ENCODE measurements at places on chromosomes 11 and 22. TPM values are rescaled to one million over a fixed set of nuclear protein-coding genes. Genes with fewer than 3 reads are reported as not detected.

GRCh38 chr11:120241277-120241676 lies 1.3 kb downstream of the POU2F3 start:
- no peak for DNase-seq

- no peak for DNase-seq
Measured at GRCh38 chr22:37752189-37753087, 55.3 kb upstream of the GCAT start.

DNA sequence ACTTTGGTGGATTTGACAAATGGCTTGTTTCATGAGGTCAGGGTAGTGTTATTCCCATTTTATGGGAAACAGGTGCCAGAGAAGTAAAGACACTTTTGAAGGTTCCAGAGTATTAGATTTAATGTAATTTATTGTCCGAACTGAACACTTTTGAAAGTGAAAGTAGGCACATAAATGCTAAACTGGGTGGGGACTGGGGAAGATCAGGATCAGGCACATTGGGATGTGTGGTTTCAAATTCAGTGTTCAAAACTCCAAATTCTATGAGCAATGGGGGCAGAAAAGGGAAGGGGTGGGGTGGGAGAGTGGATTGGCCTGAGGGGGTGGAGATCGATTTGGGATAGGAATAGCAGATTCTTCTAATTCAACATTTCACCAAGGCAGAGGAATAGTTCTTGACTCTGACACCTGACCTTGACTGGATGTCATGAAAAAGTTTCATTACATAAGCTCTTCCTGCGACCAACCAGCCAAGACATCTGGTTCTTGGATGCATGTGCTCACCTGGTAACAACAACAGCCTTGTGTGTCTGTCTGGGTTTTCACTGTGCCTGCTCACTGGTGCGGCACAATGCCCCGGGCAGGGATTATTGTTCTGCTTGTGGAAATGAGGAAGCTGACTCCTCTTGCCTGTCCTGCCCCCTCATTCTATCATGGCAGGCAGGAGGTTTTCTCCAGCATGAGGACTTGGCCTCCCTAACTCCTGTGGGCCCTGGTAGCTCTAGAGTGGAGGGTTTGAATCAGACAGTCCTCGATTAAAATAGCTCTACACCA lies 10.8 kb downstream of the PPFIBP2 start:
- DNase-seq, result no peak

- DNase-seq, result no peak
Measured at GRCh38 chr22:35069541-35069940, 3.6 kb downstream of the ISX start.

DNA sequence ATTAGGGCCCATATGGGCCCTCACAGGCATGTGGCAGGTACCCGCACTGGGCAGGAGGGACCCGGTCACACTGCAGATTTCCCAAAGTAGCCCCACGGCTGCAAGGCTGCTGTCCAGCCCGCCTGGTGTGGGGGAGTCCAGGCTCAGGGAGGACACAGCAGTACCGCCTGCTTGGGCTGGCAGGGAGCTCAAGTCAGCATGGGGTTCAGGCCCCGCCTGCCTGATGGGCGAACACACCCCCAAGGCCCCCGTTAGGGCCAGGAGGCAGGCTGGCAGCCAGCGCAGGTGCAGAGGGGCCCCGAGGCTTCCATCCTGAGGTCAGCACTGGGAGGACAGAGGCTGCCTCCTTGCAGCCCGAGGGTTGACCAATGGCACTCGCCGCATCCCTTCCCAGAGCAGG lies 5.5 kb downstream of the ZDHHC8 start:
- DNase-seq, result no peak

DNA sequence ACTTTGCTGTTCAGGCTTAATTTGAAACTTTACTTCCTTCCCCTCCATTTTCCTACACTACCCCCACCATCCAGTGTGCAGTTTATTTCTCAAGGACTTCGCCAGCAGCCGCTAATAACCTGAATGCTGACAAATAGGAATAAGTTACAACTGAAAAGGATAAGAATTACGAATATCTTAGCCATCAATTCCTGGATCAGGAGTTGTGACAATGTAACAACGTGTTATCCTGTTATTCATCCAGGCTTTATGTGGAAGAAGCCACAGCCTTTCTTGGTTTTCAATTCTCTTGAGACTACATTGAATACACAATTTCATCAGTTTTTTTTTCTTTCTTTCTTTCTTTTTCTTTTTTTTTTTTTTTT lies 5.9 kb downstream of the HBG1 start:
- no peak for DNase-seq

- DNase-seq, result no peak
Measured at GRCh38 chr11:115774756-115775155, 270.5 kb upstream of the CADM1 start.

DNA sequence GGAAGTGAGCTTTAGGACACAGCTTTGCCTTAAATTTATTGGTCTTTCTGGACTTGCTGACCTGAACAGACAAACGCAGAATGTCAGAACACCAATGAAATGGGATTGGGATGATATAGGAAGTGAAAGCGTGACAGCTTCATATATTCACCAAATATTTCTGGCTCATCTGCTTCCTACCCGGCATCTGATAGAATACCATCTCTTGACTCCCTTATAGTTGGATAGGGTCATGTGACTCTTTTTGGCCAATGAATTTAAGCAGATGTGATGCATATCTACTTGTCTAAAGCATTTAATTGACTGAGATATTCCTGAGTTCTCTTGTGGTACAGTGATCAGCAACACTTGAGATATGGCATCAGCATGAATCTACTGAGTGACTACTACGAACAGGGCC lies 2.5 kb upstream of the CAPRIN1 start:
- no peak for DNase-seq

DNA sequence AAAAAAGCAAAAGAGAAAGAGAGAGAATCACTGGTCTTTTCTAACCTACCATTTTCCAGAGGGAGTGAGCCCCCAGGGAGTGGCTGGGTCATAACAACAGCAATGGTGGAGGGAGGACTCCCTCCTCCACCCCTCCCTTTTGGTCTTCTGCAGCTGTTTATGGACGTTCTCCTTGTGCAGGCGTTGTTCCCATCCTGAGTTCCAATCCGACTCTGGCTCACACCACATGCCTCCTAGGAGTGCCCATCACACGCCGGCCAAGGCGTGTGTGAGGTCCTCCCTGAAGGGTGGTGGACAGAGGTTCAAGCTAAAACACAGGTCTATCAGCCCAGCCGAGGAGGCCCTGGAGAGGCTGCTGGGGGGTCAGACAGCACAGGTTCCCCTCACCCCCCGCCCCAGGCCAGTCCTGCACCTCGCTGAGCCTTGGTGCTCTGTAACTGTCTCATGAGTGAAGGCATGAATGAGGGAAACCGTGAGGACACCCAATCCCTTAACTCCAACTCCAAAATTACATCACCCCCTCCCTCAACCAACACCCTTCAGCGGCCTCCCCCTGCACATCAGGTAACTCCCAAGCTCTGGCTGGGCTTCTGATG lies 29.4 kb downstream of the IFT27 start:
- DNase-seq, result no peak

GRCh38 chr11:18853086-18853720 lies 61.6 kb upstream of the PTPN5 start:
- no peak for DNase-seq

DNA sequence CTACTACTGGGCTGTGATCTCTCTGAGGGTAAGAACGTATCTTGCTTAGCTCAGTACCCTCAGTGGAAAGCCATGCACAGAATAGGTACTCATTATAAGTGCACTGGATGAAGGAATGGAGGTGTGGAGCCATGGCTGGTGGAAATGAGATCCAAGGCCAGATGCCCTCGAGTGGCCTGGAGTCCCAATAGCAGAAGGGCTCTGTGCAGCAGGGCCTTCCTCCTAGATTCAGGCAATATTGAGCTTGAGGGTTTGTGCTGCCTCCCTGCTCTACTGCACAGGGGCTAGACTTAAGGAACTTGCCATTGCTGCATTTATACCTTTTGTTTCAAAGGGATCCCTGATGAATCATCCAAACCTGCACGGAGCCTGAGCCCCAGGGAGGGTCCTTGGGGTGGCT lies 33.6 kb upstream of the TUB start:
- no peak for DNase-seq

- no peak for DNase-seq
Measured at GRCh38 chr22:44973829-44974228, 36.0 kb downstream of the PHF21B start.

DNA sequence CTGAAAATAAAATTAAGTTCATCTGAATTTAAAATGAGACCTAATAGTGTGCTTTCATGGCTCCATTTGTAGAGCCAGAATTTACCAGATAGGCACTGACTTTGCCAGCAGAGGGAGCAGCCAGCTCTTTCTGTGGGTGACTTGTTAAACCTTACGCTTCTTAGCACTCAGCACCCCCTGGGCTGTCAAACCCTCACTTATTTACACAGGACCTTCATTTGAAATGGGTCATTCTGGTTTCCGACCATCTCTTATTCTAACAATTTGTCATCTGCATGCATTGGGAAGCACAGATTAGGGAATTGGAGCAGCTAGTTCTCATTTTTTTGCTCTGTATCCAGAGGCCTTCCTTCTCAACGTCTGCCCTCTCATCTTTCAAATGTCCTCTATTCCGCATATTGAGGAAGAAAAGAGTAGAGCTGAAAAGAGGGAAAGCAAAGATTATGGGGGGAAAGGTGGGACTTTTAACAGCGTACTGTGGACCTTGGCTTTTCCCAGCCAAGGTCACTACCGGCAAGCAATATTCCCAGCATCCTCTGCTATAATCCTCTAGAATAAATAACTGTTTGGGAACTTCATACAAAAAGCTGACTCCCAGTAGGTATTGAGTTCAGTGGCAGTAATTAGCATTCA lies 3.1 kb downstream of the ASRGL1 start:
- DNase-seq, result peak; percentile 17

GRCh38 chr11:128039140-128040021 lies 548.0 kb downstream of the ETS1 start:
- no peak for DNase-seq

DNA sequence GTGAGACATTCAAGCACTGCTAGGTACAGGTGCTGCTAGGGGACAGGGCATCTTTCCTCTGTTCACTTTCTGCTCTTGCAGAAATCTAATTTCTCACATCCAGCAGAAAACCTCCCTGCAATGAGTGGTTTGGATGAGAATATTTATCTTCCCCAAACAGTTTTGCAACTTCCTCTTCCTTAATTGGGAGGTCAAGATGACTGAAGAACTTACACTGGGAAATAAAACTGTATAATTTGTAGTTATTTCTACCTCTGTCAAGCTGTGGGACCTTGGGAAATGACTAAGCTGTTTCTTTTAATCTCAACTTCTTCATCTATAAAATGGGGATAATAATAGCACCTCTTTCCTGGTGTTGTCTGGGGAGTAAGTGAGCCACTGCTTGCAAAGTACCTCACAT lies 69.8 kb downstream of the PRR5L start:
- DNase-seq, result no peak

DNA sequence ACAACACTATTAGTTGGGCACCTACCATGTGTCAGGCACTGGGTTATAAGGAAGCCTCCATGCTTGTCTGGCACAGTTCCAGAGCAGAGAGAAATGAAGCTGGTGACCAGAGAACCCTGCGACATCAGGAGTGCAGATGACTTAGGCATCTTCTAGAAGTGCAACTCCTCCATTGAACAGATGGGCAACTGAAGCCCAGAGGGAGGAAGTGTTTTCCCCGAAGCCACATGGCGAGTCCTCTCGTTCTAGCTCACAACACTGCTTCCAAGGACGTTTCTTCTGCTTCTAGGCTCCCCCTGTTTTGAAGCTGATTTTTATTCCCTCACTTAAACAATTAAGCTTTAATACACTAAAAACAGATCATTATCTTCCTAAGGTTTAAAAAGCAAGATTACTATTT lies 109.8 kb upstream of the SYT13 start:
- no peak for DNase-seq

DNA sequence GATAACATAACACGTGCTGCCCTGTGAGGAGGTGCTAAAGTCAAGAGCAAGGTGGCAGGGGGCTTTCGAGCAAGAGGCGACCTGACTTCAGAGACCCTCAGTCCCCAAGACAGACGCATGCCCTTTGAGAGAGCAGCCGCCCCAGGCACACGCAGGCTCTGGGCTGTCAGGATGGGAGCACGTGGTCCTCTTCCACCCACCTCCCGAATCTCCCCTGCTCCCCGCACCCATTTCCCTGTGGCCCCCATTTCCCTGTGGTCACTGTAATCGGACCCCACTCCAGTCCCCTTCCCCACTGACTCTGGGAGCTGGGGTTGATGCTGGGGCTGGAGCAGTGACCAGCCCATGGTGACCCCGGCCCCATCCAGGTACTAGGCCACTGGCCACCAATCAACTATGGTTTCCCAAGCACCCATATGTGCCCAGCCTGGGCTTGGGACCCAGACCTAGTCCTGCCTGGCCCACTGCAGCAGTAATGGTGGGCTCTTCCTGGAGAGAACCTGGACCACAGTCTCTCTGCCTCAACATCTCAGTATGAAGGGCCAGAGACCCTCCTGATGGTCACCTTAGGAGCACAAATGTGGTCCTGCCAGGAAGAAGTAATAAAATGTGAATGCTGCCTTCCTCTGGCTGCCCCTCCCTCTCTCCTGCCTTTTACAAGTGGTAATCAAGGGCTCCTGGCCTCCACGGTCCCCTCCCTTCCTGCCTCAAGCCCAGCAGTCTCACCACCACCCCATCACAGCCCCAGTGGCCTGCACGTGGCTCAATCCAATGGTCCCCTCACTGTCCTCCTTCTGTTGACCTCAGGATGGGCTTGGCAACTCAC lies 39.0 kb downstream of the IGLL5 start:
- no peak for DNase-seq

DNA sequence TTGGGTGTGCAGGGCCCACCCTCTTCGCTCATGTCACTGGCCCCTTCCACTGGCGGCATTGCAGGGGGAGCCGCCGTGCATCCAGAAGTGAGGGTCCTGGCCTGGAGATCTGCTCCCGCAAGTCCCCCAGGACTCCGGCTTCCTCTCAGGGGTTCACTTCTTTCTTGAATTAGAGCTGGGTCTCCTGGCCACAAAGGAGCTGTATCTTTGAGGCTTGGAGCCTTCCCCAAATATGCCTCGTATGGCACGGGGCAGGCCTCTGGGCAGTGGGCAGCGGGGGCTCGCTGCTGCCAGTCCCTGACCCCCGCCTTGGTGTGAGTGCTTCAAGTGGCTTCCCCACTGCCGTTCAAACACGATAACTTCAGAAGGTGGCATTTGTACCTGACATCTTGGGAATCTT lies 7.4 kb upstream of the IFITM3 start:
- no peak for DNase-seq

The CLMP gene
- total RNA-seq, result not detected

The OPCML gene
- total RNA-seq, result not detected

The TRIM48 gene
- not detected for total RNA-seq

The MS4A12 gene
- not detected for total RNA-seq

The MEI1 gene
- total RNA-seq, result 28.9 TPM

The OR51B4 gene
- not detected for total RNA-seq

The MMP13 gene
- not detected for total RNA-seq

The DRD2 gene
- total RNA-seq, result not detected

The SCN4B gene
- not detected for total RNA-seq

All from activated B cell treated with CpG ODN at 0.5 μM for 24 hours (primary cell).